ENCODE measurements at places on chromosomes 13 and 19. TPM values are rescaled to one million over a fixed set of nuclear protein-coding genes. Genes with fewer than 3 reads are reported as not detected.
A peak's percentile ranks its signal among the peaks of the same experiment; 100 is the strongest.

- no peak for DNase-seq
Measured at GRCh38 chr19:11138601-11139300, 16.8 kb downstream of the SPC24 start.

DNA sequence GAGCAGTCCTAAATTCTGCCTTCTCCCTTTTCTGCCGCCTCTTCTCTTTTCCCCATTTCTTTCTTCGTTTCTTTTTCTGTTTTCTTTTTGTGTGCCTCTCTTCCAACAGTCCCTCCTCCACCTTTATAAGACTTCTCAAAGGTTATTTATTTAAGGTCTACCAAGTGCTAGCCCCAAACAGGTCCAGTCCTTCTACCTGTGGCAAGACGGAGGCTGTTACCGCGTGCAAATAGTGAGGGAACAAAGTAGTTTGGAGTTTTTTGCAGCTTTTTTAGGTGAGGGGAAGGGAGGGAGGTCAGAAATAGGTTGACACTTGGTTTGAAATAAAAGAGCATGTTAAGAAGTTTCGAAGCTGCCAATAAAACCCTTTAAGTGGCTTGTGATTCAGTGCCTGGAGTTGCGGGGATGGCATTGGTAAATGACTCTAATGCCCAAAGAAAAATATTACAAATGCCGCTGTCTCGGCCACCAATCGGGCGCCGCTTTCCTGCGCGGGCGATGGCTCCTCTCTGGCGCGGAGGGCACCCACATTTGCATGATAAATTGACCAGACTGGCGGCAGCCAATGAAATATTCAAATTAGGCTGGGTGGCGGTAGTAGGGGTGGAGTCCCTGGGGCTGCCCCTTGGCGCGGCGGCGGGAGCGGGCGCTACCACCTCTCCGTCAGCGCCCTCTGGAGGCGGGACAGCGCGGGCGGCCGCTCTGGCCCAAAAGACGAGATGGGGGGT lies 7.5 kb upstream of the TSHZ3 start:
- DNase-seq: peak; percentile 45

DNA sequence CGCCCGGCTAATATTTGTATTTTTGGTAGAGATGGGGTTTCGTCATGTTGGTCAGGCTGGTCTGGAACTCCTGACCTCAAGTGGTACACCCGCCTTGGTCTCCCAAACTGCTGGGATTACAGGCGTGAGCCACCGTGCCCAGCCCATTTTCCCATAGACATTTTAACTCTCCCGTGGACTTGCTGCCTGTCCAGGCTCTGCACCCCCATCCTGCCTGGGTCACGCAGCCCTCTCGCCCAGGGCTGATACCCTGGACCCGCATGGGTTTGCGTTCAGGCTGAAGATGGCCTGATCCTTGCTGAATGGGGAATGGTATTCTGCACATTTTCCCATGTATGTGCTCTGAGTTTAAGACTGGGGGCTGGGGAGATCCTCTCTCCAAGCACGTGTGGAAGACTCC lies 46.0 kb upstream of the RANBP3 start:
- DNase-seq: no peak

DNA sequence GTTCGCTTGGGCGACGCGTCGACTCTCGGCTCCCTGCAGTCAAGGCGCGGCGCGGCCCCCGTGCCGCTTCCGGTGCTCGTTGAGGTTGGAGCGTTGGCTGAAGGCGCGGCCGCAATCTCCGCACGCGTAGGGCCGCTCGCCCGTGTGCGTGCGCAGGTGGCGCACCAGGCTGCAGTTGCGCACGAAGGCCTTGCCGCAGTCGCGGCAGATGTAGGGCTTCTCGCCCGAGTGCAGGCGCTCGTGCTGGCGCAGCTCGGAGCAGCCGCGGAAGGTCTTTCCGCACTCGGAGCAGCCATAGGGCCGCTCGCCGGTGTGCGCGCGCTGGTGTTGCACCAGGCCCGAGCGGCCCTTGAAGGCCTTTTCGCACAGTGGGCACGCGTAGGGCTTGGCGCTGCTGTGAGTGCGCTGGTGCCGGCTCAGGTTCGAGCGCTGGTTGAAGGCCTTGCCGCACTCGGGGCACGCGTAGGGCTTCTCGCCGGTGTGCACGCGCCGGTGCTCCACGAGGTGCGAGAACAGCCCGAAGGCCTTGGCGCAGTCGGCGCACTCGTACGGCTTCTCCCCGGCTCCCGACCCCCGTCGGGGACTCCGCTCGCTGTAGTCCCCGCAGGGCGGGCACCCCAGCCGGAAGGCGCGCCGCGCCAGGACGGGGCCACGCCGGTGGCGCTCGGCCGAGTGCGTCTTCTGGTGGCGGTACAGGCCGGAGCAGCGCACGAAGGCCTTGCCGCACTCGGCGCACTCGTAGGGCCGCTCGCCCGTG lies 5.3 kb upstream of the ZNF497 start:
- no peak for DNase-seq

DNA sequence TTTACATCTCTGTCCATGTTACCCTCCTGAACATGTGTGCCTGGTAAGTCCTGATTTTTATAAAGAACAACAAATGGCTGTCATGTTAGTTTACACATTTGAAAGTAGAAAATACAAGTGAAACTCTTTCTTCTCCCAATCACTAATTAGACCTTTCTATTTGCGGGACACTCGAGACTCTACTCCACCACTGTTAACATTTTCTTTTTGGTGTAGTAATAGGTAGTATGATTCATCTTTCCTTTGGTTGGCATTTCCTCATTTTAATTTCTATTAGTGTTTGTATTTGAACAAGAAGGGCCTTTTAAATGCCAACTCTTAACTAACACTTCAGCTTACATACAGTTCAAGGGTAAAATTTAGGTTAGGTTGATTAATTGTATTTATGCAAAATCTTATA lies 371.1 kb downstream of the PCDH9 start:
- no peak for DNase-seq

GRCh38 chr19:39546599-39546998 lies 6.6 kb upstream of the EID2 start:
- DNase-seq: no peak

DNA sequence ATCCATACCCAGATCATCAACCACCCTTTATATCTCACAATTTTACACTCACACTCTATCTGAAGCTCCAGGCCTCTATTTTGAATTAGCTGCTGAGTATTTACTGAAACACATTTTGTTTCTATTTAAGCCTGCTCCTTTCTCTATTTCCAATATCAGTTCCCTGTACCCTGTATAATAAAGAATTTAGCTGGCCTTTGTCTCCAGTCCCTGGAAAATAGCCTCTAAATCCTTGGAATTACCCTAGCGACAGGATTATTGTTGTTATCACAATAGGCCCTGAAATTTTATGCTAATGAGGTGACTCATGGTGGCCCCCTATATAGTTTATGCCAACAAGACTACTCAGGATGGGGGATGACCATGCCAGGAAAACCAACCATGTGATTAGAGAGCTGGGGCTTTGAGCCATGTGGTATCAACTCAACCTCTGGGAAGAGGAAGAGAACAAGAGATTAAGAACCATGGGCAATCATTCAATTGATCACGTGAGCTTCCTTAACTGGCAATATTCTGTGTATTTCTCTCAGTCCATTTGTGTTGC lies 72.7 kb downstream of the KATNAL1 start:
- DNase-seq: no peak

DNA sequence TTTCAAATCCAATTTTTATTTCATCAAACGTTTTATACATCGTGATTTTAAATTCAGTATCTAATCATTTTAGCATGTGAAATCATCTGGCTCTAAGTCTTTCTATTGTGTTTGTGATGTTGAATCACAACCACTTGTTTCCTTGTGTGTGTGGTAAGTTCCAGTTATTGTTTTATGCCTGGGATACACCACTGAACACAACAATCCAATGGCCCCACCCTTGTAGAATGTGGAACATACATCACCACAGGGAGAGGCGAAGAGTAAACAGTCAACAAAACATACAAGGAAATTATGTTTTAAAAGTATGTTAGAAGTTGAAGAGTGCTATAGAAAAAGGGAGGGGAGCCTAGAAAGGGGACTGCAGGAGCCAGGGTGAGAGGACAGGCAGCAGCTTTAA lies 100.5 kb downstream of the EPSTI1 start:
- DNase-seq: no peak

Gene ZSCAN1
- not detected for total RNA-seq
